ENCODE measurements at places on chromosomes 5 and 9.

GRCh38 chr5:169064093-169064492, 236.8 kb downstream of the SLIT3 start:
- DNase-seq: no peak

- no peak for DNase-seq
These were observed 210.2 kb upstream of the ISL1 start for GRCh38 chr5:51172903-51173626.

GRCh38 chr5:10486511-10487344, 45.0 kb downstream of the ROPN1L start:
- no peak for DNase-seq

DNA sequence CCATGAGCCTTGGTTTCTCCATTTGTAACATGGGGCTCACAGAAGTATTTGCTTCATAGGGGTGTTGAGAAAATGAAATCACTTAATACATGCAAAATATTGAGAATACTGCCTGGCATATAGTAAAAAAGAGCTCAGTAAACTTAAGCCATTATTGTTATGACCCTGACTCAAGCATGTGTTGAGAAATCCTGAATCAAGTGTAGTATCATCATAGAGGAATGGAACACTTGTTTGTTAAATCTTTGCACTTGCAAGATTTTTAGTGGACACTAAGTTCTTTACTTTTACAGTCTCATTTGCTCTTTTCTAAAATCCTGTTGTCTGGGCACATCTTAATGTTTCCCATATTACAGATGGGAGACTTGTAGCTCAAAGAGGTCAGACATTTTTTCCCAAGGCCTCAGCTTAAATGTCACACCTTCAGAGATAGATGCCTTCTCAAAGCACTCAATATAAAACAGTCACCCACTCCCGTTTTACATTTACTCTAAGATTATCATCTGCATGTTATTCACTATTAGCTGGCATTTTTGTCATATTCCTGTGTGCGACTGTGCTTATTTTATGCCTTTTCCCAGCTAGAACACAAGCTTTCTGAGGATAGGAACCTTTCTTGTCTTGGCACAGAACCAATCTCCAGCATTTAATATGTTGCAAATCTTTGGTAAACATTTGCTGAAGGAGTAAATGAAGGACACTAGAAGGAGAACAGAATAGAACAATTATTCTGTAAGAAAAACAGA, 250.0 kb upstream of the TNC start:
- DNase-seq: no peak

DNA sequence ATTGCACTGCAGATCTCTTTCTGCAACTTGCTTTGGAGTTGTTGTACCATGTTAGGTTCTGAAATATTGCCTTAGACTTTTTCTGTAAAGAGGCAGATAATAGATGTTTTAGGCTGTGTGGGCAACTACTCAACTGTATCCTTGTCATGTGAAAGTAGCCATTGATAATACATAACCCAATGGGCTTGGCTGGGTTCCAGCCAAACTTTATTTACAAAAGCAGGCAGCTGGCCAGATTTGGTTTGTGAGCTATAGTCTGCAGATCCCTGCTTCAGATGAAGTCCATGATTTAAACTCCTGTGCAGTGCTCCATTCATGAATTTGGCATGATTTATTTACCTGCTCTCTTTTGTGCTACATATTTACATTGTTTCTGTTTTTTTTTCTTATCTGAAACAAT, 300.4 kb downstream of the IRX2 start:
- no peak for DNase-seq

DNA sequence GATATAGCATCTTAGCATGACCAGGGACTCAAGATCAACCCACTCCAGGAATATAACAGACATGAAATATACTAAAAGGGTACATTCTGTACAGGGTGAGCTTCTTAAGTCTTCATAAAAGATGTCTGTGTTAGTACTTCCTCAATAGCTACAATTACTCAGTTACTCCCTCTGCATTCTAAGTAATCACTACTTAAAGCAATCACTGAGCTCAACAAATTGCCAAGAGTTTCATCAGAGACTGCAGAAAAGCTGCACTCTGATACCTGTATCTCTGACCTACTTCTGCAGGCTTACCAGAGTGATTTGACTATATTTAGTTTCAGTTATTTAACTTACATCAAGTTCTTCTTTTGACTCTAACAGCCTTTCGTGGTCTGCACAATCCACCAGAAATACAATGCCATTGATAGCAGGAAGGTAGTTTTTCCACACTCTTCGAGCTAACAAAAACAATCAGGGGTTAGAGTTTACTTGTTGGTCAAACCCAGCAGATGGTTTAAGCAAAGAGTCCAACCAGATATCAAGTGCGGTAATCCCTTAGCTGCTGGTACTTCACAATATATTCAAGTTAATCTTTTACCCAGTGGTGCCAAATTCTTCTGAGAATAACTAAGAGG, 23.3 kb downstream of the SAR1B start:
- no peak for DNase-seq

- no peak for DNase-seq
These were observed 137.5 kb downstream of the RGS3 start for GRCh38 chr9:113600871-113601614.

GRCh38 chr5:95486191-95486590, 68.6 kb downstream of the SKIC3 start:
- no peak for DNase-seq

DNA sequence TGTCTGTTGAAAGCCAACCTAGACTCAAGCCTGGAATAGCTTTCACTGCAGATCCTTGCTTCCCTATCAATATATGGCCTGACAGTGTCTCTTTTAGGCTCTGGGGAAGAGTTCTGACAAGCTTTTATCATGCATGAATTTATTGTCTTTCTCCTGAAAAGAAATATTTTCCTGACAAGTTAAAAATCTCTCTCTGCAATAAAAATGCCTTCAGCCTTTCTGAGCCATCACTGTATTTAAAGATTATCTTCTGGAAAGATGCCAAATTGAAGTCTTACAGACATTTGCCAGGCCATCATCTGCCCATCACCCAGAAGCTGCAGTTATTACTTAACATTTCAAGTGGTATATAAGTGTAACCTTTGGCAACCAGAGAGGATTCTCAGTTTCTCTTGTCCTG, 88.1 kb upstream of the HTR1A start:
- DNase-seq: no peak

GRCh38 chr9:34773955-34774354, 64.0 kb upstream of the CCL21 start:
- no peak for DNase-seq

DNA sequence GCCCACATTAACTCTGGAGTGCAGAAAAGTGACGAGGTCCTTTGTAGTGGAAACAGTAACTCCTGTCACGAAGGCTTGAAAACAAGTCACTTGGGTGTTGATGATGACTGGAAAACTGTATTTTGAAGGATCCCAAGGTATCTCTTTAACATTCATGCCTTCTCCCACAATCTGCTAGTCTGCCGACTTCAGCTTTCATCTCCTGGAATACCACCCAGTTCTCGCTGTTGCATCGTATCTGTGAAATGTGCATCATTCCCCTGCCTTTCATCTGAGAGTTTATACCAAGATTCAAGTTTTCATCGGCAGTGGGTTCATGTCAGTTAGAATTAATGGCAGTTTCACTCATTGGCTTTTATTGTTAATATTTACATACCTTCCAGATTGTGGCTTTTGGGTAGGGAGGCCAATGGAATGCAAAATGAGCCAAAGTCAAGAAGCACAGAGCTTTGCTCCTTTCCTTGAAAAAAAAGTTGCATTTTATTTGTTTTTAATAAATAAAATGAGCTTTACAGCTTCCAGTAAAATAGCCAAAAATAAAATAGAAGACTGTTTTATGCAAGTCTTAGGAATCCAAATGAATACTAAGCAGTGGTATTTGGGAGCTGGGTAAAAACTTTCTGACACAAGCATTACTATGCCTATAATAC, 575.2 kb upstream of the WWC1 start:
- no peak for DNase-seq

DNA sequence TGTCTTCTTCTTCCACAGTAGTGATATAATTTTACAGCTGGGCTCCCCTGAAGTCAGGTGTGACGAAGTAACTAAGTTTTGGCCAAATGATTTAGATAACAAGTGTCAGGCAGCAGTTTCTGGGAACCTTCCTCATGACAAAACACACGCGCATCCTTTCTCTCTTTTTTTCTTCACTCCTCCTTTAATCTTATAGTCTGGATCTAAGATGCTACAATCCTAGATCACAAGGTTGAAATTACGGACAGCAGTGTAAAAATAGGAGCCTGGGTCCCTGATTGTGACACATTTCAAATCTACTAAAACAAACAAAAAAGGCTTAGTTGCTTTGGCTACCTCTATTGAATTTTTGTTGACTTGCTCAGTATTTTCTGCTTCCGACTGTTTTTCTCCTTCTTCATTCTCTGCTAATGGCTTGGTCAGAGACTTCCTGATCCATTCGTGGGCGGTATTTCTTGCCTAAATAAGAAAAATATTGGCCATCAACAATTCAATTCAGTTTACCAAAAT, 36.1 kb downstream of the FAM114A2 start:
- no peak for DNase-seq

DNA sequence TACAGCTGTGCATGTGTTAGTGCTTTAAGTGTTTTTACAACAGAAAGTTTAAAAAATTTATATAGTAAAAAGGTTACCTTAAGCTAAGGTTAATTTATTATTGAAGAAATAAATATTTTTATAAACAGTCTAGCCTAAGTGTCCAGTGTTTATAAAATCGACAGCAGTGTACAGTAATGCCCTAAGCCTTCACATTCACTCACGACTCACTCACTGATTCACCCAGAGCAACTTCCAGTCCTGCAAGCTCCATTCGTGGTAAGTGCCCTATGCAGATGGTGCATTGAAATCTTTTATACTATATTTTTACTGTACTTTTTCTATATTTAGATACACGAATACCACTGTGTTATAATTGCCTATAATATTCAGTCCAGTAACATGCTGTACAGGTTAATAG, 159.1 kb downstream of the ROR2 start:
- DNase-seq: no peak

DNA sequence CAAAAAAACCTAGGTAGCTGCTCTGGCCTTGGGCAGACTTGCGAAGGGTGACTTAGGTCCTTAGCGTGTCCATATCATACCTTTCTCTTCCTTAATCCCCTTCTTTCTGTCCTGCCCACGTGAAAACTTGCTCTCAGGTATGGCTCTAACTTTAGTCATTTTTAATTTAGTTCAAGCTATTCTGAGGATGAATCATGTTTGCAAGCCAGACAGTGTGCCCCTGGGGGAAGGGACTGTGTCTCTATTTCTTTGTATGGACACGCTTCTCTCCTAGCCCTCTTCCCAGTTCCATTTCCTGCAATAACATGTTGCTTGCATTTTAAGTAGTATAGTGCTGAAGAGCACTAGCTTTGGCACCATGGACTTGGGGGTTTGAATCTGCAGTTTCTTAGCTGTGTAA, 120.6 kb downstream of the PTTG1 start:
- DNase-seq: no peak

DNA sequence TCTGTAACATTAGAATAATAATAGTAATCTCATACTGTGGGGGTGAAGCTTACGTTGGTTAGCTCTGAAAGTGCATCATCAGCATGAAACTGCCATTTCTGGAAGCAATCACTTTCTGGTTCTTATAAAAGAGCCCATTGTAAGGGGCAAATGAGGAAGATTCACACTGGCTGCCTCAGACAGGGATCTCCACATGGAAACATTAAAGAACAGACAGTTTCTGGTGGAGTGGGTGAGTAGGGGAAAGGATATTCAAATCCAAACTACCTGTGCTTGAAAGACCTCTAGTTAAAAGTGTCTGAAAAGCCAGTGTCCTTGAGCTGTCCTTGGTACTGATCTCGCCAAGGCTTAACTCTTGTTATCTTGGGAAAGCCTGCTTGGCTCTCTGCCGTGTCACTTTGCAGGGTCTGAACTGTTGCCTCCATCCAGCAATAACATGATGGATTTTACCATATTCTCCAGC, 19.1 kb upstream of the SLC31A2 start:
- DNase-seq: no peak

DNA sequence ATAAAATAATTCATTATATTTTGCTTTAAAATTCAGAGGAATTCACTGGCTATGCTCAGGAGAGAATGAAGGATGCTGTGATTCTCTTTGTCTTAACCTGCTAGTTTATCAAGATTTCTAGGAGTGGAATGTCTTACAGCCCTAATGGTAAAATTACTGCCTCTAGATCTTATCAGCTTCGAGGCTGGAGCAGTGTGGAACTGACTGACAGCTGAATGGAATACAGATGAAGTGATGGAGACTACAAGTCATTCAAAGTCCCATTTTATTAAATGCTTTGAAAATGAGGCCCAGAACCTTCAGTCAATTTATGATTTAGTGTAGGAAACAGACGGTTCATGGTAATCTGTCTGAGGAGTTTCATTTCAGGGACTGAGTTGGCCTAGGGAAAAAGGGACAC, 202.1 kb downstream of the RFX3 start:
- no peak for DNase-seq

- no peak for DNase-seq
These were observed 2.0 kb downstream of the CXXC5 start for GRCh38 chr5:139650031-139650688.

DNA sequence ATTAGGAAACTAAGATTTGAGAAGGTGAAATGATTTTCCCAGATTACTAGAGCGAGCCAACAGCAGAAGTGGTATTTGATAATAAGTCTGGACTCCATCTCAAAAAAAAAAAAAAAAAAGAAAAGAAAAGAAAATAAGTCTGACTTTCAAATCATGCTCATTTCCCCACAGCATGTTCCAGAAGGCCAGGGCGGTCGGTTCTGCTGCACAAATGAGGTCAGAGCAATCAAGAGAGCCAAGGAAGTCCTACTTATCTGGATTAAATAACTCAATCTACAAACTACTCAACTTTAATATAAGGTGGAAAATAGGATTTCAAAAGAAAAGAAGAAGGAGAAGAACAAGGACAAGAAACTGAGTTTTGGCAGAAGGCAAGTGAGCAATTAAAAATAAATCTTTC, 130.4 kb upstream of the RASA1 start:
- no peak for DNase-seq

GRCh38 chr5:122201365-122201764, 72.0 kb downstream of the ZNF474 start:
- no peak for DNase-seq

- no peak for DNase-seq
These were observed 13.8 kb downstream of the TXNDC8 start for GRCh38 chr9:110323818-110324217.

Measured in activated CD4-positive, CD25-positive, alpha-beta regulatory T cell (primary cell).